ENCODE measurements at places on chromosomes 6 and 20.

DNA sequence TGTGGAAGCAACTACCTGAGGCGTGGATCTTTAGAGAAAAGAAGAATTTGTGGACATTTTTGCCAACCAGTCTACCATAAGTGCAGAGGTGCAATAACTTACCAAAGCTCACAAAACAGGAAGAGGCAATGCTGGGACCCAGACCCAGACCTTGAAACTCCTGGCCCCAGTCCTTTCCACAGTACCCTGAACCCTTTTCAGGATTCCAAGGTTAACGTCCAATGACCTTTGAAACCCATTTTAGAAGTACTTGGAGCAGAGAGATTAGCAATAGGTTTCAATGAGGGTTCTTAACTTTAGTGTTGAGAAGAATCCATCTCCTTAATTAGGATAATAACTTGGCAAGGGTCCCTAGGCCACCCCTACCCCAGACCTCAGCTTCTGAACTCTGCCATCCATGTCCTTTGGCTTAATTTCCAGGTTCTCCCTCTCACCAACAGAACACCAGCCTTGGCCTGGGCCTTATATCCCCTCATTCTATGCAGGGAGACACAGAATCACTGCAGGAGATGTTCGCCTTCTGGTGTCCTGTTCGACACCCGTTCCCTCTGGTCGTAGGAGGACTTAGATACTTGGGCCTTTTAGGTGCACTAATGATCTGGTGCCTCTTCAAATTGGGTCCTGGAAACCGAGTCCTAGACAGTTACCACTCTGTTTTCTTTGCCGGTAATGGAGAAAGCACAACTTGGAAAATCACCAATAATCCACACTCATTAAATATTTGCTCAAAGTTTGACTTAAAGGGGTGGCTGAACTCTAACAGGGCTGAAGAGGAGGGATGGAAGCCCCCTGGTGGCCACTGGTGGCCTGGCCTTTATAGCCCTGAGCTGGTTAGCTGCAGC, 40.6 kb downstream of the ISM1 start:
- peak; percentile 58 for DNase-seq

GRCh38 chr20:21191839-21192238, 66.0 kb downstream of the KIZ start:
- no peak for DNase-seq

DNA sequence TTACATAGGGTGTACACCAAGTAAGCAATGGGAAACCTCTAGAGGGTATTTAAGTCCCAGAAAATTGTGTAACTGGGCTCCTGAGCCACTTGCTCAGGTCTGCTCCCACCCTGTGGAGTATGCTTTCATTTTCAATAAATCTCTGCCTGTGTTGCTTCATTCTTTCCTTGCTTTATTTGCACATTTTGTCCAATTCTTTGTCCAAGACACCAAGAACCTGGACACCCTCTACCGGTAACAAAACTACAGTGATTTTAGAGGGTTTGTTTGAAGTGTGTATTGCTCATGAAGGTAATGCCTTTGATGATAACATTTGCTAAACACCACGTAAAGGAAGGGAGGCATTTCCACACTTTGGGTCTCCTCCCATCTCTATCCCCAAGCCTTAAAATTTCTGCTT, 46.2 kb downstream of the MYB start:
- no peak for DNase-seq

GRCh38 chr6:135586844-135587243, 89.3 kb upstream of the AHI1 start:
- no peak for DNase-seq

- DNase-seq, result peak; percentile 15
Observed at GRCh38 chr6:74534465-74535211, 671.2 kb downstream of the COL12A1 start.

GRCh38 chr6:52969359-52969758, 25.7 kb downstream of the GSTA4 start:
- DNase-seq, result no peak

GRCh38 chr20:53468587-53468986, 125.1 kb downstream of the ZNF217 start:
- DNase-seq, result no peak
